ENCODE measurements at places on chromosomes 12 and 14.

DNA sequence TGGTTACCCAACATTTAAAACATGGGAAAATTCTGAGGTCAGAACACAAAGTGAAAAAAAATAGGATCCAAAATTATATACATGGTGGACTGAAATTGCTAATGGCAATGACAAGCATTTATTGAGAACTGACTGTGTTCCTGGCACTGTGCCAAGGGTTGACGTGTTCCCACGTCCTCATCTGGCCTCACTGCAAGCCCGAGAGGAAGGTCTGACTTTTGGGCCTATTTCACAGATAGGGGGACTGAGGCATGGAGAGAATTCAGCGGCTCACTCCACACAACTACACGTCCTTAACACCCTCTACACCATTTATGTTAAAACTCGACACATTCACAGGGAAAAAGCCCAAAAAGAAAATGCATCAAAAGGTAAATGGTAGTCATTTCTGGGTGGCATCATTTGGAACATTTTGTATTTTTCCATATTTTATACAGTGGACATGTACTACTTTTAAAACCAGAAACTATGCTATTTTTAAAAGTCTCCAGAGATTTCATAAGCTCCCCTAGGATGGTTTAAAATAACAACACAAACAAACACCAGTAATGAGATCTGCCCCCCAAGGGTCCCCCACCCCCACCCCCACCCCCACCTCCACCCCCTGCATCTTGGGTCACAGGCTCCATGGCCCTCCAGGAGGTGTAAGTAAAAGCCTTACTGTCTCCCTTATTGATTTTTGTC is 27.7 kb downstream of the CLMN start:
- DNase-seq, result no peak
- H3K4me3 ChIP-seq, result no peak overlapping the region
- H3K4me1 ChIP-seq, result no peaks in the 10 kb centered on the region
- H3K36me3 ChIP-seq, result no peaks in the 10 kb centered on the region
- peaks cover 27% of the 10 kb centered on the region for H3K27me3 ChIP-seq

DNA sequence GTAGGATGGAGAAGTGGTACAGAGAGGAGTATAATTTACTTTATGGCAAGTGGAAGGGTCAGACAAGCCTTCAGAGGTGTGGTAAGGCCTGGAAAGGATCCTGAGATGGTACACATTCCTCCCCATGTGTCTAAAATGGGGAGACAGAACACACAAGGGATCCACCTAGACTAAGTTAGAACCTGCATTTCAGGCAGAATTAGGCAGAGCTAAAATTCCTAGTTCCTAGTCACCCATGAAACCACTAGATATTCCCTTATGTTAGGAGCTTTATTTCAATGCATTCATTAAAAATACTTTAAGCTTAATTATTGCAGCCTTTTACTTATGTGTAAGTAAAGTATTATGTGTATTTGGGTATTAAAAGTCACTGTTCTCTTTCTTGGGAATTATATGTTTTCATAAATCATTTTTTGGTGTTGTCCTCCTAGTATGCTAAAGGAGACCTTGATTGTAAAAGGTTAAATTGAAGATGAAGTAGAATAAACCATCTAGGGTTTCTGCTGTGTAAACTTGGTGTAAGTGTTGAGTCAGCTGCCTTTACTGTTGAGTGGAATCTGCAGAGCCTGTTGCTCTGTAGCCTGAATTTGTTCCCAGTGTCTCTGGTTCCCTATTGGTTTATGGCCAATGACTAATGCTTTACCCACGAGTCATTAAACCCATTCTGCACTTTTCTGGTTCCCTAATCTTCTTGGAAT is 423.2 kb downstream of the ATP23 start:
- H3K4me3 ChIP-seq, result no peak overlapping the region
- H3K27ac ChIP-seq, result no peak overlapping the region
- H3K27me3 ChIP-seq, result no peaks in the 10 kb centered on the region
- H3K4me1 ChIP-seq, result no peaks in the 10 kb centered on the region

- no peak overlapping the region for H3K27ac ChIP-seq
- no peak for DNase-seq
- H3K27me3 ChIP-seq, result no peaks in the 10 kb centered on the region
- H3K4me3 ChIP-seq, result no peak overlapping the region
- no peaks in the 10 kb centered on the region for H3K4me1 ChIP-seq
These were observed 1306.3 kb upstream of the TMEM132C start for GRCh38 chr12:126960709-126961108.

DNA sequence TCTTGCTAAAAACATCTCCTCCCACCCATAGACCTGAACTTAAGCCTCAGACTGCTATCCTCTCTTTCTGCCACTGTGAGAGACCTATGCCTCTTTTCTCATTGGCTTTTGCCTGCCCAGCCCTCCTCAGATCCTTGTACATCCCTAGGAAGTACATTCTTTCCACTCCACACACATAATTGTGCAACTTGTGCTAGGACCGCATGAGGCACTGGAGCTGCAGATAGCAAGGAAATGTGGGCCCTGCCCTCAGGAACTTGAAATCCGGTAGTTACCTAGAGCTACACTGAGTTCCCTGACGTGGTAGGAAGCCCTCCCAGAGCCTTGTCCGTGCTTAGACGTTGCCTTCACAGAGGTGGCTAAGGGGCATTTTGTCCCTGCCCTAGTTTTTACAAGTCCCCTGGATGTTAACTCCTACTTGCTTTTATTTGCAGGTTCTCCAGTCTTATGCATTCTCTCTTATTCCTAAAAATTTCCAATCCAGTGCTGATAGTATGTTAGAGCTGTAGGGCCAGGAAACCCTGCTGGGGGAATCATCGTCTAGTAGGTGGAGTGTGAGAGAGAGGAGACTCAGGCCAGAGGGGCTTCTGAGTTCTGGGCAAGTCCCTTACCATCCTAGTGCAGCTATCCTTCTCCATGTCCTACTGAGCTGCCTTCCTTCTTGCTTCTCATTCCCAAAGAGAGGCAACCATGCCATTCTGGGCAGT is 41.3 kb downstream of the NTF3 start:
- H3K4me1 ChIP-seq, result no peaks in the 10 kb centered on the region
- H3K27me3 ChIP-seq, result no peaks in the 10 kb centered on the region
- H3K36me3 ChIP-seq, result no peaks in the 10 kb centered on the region
- no peak overlapping the region for H3K4me3 ChIP-seq
- no peak overlapping the region for H3K27ac ChIP-seq
- DNase-seq, result no peak

- no peak overlapping the region for H3K27ac ChIP-seq
- H3K4me3 ChIP-seq, result no peak overlapping the region
- DNase-seq, result no peak
- H3K27me3 ChIP-seq, result peaks cover 16% of the 10 kb centered on the region
- H3K4me1 ChIP-seq, result peaks cover 6% of the 10 kb centered on the region
These were observed 205.8 kb upstream of the SLC16A7 start for GRCh38 chr12:59389968-59390576.

DNA sequence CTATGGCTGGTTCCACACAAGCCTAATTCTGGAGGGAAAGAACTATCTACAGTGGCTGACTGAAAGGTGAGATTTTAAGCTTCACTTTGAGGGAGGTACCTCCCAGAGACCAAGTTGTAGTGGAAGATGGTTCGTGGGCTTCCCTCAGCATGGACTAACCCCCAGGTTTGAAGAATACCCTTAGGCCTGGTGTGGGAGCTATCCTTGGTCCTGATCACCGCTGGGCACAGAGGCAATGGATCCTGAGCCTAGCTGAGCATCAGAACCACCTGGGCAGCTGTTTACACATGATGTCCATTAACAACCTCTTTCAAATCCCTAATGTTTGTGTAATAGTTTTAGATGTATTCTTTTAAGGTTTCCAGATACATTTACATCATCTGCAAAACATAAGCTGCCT is 10.3 kb downstream of the DAO start:
- DNase-seq, result no peak
- H3K4me3 ChIP-seq, result no peak overlapping the region
- no peaks in the 10 kb centered on the region for H3K36me3 ChIP-seq
- no peak overlapping the region for H3K27ac ChIP-seq
- no peaks in the 10 kb centered on the region for H3K27me3 ChIP-seq

DNA sequence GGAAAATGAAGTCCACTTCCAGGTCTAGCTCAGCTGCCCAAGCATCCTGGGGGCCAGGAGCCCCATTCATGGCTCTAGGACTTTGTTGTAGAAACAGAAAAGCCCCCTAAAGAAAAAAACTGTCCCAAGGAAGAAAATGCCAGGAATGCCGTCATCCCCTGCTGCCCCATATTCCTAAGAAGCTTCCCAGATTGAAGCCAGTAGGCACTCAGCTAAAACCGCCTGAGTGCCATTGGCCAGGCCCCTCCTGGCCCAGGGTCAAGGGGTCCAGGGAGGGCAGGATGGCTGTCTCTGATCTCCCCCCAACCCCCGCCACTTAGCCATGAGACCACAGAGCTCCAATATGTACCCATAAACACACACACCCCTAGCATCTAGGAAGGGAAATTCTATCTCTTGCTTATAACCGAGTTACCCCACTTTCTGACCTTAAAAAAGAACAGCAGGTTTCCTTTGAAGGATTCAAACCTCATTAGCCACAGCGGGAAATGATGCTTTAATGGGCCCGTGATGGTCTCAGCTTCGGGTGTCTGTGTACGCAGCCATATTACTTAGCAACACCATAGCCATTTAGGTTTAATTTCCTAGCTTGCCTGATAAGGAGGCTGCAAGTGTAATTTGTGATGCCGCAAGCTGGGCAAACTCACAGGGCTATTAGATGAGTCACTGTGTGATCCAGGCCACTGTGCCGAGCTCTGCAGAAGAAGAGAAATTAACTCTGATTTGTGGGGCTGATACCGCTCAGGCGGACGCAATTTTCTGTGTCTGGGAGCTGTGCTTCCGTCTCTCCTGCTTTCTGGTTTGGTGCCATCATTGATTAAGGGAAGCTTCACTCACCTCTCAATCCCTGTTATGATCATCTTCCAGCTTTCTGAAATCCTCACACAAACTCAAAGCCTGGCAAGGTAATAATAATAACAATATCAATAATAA is 84.2 kb downstream of the GCH1 start:
- no peak for DNase-seq
- peaks cover 9% of the 10 kb centered on the region for H3K27me3 ChIP-seq
- H3K4me1 ChIP-seq, result no peaks in the 10 kb centered on the region
- H3K4me3 ChIP-seq, result no peak overlapping the region
- no peaks in the 10 kb centered on the region for H3K36me3 ChIP-seq
- no peak overlapping the region for H3K27ac ChIP-seq

- H3K36me3 ChIP-seq, result no peaks in the 10 kb centered on the region
- H3K27me3 ChIP-seq, result no peaks in the 10 kb centered on the region
- H3K4me1 ChIP-seq, result no peaks in the 10 kb centered on the region
- no peak overlapping the region for H3K27ac ChIP-seq
These were observed 980.6 kb downstream of the SLC6A15 start for GRCh38 chr12:83932011-83932410.

GRCh38 chr12:57367121-57367520 is 63.7 kb downstream of the R3HDM2 start:
- H3K36me3 ChIP-seq, result peaks cover 45% of the 10 kb centered on the region
- H3K4me1 ChIP-seq, result peaks cover 3% of the 10 kb centered on the region
- no peak overlapping the region for H3K4me3 ChIP-seq
- H3K27me3 ChIP-seq, result no peaks in the 10 kb centered on the region
- no peak for DNase-seq

DNA sequence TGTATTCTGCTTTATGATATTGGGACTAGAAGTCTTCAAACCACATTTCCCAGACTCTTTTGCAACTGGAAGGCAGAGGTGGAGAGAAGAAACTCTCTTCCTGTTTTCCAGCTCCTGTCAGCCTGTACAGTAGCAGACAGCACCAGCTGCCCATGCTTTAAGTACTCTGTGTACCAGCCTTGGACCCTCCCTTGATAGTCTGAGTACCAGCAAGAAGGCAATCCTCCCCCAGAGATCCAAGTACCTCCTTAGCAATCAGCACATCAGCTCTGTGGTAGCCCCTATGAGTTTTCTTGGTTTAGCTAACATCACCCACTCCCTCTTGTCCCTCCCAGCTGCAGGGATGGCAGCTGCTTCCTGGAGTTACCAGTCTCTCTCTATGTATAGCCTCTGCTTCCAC is 56.3 kb downstream of the STXBP6 start:
- no peak for DNase-seq
- no peaks in the 10 kb centered on the region for H3K27me3 ChIP-seq
- H3K4me3 ChIP-seq, result no peak overlapping the region
- H3K27ac ChIP-seq, result no peak overlapping the region
- no peaks in the 10 kb centered on the region for H3K36me3 ChIP-seq

DNA sequence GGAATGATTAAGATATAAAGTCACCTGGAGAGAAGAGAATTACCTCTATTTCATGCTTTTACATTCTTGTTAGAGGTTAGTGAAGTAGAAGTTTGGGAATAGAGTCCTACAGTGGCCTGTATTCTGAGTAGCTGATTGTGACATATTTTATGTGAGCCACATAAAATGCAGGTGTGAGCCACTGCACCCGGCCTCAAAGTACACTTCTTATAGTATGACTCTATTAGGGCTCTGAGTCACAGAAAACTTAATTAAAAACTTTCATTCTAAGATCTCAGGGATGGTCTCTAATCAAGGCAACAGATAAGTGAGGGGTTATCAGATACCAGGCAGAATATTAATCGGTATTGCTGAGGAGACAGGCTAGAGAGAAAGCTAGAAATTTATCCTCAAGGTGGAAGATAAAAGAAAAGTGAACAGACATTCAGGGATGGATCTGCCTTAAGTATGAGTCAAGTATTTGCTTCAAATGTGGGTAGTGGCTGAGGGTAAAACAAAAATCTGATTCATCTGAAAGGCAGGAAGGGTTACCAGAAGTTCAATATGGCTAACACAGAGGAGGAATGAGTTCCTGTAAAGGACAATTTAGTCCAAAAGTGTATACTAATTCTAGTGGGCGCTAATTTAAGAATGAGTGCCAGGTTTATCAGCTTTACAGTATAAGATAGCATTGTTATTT is 5.5 kb upstream of the G2E3 start:
- H3K36me3 ChIP-seq, result no peaks in the 10 kb centered on the region
- peaks cover 16% of the 10 kb centered on the region for H3K27me3 ChIP-seq

DNA sequence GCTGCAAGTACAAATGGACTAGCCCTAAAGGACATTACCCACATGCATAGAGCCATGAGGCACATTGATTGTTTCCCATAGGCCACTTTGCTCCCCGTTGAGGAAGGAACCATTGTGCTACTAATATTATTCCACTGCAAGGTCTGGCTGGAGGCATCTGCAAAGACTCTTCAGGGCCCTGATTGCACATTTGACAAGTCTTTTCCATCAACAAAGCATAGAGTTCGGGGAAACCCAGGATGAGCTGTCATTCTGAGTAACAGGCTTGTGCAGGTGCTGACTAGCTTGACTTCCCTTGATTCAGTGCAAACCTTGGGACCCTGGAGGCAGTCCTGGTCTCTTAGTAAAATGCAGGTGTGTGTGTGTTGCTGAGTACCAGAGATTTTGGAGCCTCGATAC is 73.8 kb downstream of the SUSD6 start:
- H3K36me3 ChIP-seq, result peaks cover 28% of the 10 kb centered on the region
- peaks cover 79% of the 10 kb centered on the region for H3K4me1 ChIP-seq
- no peaks in the 10 kb centered on the region for H3K27me3 ChIP-seq
- peak overlapping the region; percentile 9 for H3K4me3 ChIP-seq

- no peak for DNase-seq
- H3K4me1 ChIP-seq, result peaks cover 16% of the 10 kb centered on the region
- H3K27me3 ChIP-seq, result peaks cover 2% of the 10 kb centered on the region
- H3K4me3 ChIP-seq, result no peak overlapping the region
- no peaks in the 10 kb centered on the region for H3K36me3 ChIP-seq
These were observed 33.2 kb downstream of the TMEM30B start for GRCh38 chr14:61247935-61248334.
